ENCODE measurements at places on chromosomes 1 and 21.
A peak's percentile ranks its signal among the peaks of the same experiment; 100 is the strongest.

DNA sequence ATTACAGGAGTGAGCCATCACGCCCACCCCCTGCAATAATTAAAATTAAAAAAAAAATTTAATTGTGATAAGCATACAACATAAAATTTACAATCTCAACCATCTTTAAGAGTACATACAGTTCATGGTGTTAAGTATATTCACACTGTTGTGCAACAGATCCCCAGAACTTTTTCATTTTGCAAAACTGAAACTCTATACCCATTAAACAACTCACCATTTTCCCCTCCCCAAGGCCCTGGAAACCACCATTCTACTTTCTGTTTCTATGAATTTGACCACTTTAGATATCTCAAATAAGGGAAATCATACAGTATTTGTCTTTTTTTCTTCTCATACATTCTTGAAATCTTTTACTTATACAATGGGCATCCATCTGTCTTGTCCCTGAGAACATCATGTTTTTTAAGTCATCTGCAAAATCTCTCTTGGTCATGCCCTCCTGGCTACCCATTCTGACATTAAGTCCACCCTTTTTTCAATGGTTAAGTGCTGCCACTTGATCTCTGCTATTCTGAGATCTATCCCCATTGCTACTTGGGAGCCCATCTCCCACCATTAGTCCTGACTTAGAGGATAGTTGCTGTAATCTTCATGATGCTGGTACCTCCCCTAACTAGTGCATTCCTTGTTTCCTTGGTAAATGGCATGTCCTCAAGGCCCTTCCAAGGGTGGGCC, 39.4 kb upstream of the ZFYVE9 start:
- DNase-seq: no peak

GRCh38 chr1:166869318-166870099, 6.6 kb downstream of the TADA1 start:
- DNase-seq: no peak

- DNase-seq: no peak
These were observed 171.0 kb downstream of the VAV3 start for GRCh38 chr1:107793896-107794453.

GRCh38 chr1:11156441-11156840, 32.7 kb upstream of the ANGPTL7 start:
- no peak for DNase-seq

GRCh38 chr1:199009447-199009846, 370.6 kb downstream of the PTPRC start:
- DNase-seq: no peak

- no peak for DNase-seq
These were observed 38.9 kb downstream of the EPRS1 start for GRCh38 chr1:220007438-220007837.

DNA sequence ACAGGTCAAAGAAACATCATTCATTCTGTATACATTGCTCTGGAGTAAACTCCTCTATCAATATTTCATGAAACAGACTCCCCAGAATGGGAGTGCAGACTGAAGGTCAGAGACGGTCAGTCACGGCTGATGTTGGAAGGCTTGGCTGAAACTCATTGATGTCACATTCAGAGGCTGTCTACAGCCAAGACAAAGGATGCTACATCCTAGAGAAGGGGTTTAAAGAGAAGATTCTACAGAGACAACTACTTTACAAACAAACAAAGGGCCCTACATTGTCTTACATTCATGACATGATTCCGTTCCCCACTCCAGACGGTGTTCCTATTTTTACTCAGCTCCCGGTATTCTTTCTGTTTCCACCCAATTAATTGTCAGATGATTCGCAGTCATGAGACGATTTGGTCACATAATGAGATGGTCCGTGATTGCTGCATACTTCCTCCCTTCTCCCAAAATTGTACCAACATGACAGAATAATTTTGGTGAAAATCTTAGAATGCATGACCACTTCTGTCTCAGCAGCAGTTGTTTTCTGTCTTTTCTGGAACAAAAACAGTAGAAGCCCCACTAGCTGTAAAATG, 73.8 kb upstream of the VAV3 start:
- no peak for DNase-seq

DNA sequence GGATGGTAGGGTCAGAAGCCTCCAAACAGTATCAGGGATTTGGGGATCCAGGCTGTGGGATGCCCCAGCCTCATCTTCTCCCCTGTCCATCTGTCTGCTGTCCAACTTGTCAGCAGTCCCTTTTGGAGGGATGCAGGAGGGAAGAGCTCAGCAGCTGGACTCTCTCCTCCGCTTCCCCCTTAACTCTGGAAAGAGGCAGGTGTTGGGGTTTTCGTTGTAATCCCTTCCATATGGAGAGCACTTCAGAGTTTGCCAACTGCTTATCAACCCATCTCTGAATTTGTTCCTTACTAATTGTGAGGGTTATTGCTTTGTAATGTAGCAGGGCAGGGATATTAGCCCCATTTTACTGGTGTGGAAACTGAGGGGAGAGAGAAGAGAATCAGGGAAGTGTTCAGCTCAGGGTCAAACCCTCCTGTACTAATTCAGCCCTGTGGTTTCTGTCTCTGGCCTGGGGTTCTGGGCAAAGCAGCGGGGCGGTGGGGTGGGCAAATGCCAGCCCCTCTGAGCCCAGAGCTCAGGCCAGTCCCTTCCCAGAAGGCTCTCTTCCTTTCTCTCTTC, 3.2 kb downstream of the CITED4 start:
- no peak for DNase-seq

DNA sequence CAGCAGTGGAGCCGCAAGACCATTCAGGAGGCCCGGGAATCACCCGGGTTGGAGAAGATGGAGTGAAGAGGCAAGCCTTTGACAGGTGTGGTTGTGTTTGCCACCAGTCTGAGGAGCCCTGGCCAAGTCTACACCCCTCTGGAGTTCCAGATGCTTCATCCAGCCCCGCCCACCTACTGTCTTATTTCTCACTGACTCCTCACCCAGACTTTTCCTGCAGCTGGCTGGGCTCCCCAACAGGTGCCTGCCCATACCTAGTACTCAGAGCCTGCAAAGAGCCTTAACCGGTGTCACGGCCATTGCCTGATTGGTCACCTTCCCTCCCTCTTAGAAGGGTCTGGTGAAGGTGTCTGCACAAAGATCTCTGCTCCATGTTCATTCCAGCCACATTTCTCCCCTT, 16.0 kb downstream of the SLC9A1 start:
- DNase-seq: no peak

- DNase-seq: no peak
These were observed 24.8 kb upstream of the ZMYM4 start for GRCh38 chr1:35243691-35244090.

DNA sequence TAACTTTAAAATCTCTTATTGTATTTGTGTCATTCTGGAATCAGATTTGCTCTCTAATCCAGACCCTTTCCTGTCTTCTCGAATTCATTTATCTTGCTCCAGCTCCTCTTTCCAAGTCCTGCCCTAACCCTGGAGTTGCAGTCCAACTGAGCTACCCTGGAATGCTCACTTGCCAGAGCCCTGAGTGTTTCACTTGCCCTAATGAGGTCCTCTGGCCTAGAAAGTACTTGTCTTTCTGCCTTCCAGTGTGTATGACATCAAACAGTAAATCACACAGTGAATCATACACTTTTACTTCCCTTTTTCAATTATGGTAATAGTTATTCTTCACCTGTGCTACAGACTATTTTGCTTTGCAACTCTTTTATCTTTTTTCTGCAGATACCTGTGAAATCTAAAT, 96.9 kb downstream of the NEK7 start:
- DNase-seq: no peak

DNA sequence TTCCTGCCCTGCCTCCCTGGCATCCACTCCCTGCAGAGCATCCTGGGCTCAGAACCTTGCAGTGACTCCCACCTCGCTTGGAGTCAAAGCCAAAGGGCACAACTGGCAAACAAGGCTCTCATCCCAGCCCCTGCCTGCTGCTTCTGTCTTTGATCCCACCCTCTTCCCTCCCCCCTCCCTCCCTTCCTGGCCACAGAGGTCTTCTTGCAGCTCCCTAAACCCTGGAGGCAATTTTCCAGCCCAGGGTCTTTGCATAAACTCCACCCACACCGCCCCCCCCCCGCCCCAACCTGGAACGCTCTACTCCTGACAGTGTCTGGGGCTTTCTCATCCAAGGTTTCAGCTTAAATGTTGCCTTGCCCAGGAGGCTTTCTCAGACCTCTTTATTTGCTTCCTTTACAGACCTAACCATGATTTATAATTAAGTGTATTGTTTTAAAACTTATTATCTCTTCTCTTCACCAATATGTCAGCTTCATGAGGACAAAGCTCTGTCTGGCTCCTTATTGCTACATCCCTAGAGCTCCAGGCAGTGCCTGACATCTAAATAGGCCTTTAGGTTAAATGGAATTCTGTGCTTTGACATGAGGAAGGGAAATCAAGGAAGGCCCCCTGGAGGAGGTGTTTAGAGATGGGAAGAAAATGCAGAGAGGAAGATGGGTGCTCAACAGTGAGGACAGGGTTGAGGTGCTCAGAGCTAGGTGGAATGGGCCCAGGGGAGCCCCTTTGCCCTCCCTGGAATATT, 37.7 kb upstream of the PADI1 start:
- no peak for DNase-seq

GRCh38 chr1:109243221-109243620, 6.1 kb upstream of the CELSR2 start:
- DNase-seq: no peak

DNA sequence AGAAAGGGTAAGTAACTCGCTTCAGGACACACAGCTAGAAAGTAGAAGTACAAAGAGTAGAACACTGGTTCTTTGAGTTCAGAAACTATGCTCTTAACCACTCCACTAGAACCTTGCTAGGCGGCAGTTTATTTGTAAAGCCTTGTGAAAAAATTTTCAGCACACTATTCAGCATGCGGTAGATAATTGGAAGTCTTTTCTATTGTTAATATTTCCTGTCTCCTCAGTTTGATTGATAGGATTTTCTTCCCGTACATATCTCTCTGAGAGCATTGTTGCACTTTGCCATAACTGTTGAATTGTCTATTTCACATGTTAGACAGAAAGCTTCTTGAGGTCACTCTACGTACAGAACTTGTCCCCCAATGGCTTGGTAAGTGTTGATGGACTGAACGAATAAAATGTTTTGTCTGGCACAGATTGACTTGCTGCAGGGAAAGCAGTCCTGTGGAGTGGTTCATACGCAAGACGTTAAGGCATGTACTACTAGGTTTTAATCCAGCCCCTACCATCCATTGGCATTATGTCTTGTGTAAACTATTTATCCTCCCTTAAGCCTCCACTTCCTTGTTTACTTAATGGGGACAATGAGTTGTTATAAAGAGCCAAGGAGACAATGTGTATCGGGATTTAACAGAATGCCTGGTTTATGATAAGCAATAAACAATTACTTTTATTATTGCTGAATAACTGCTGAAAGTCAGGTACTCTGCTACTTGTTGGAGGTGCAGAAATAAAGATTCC, 35.8 kb downstream of the C1orf21 start:
- DNase-seq: no peak

GRCh38 chr1:171742577-171742922, 685 bp upstream of the VAMP4 start:
- peak; percentile 6 for DNase-seq

DNA sequence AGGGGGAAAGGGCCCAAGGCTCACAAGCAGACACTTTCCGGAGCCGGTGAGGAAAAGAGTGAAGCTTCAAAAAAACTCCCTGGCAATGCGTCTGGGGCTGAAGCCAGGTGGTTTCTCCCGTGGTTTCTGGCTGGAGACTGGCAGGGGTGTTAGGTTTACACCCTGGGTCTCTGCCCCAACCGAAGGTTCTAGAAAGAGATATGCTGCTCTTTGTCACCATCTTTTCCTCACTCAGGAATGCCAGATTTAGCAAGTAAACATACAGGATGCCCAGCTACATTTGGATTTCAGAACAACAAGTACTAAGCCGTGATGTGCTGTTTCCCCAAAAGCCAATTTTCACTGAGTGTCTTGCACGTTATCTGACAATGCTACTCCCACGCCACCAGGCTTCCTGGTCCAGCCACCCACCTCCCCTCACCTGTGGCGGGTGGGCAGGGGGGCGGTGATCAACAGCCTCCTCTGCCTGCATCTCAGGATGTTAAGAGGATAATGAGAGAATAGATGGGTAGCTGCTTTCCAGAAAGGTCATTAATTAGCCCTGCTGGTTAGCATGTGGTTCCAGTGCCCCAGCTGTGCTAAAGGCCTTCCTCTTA, 69.6 kb upstream of the OLIG2 start:
- DNase-seq: no peak

DNA sequence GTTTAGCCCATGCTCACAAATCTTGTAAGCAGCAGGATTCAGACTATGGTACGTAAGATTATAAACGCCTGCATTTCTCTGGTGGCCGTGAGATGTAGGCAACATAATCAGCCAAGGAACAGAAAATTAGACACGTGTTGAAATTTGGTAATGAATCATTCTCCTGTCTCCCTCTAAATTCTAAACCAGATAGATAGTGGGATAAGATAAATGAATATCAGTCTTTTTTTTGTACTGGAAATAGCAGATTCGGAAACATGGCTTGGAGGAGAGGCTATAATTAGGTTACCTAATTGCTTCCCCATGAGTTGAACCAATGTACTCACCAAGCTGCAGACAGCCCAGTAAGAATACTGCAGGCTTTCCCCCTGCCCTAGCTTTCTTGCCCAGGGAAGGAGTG, 172.3 kb downstream of the TGFB2 start:
- no peak for DNase-seq

- DNase-seq: no peak
These were observed 68.3 kb upstream of the TARDBP start for GRCh38 chr1:10943991-10944730.

- DNase-seq: no peak
These were observed 59.2 kb upstream of the EPS8L3 start for GRCh38 chr1:109822749-109823542.

- no peak for DNase-seq
These were observed 935 bp upstream of the YIPF1 start for GRCh38 chr1:53890522-53890941.

GRCh38 chr21:29152916-29153315, 22.5 kb downstream of the MAP3K7CL start:
- DNase-seq: no peak

GRCh38 chr1:3055051-3055450, 14.0 kb upstream of the PRDM16 start:
- no peak for DNase-seq

GRCh38 chr1:36735436-36735835, 252.7 kb upstream of the CSF3R start:
- DNase-seq: no peak

DNA sequence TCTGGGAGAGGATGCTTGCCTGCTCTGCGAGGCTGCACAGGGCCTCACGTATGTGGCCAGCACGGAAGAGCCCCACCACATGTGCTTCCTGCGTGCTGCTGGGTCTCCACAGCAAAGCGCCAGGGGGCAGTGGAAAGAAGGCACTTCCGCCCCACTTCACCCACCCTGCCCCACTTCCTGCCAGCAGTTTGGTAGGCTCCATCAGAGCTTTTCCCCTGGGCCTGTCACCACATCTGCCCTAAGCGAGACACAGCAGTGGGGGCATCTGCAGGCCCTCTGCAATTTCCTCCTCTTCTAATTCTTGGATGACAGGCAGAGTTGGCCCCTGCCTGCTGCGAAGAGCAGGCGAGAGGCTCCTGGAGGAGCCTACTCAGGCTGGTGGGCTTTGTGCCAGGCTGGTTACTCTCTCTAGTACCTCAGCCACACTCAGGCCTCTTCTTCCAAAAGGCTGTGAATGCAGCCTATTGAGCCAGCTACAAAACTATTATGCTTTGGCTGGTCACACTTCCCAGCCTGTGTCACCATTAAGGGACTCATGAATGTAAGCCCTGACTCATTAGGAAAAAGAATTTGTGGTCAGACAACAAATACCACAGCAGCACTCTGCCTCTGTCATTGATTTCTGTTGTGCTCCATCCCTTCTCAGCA, 25.0 kb downstream of the CD244 start:
- peak; percentile 57 for DNase-seq

- DNase-seq: no peak
These were observed 35.7 kb downstream of the EXOC8 start for GRCh38 chr1:231301990-231302389.

- DNase-seq: no peak
These were observed at the start of gene PLA2G2F for GRCh38 chr1:20138961-20139550. PLA2G2F (plus strand) TSS chr1:20139323; CDS start chr1:20139428, 105 bp downstream.

Measured in activated T-cell treated with anti-CD3 and anti-CD28 coated beads for 4 hours (primary cell).